ENCODE measurements at places on chromosomes 7 and 10. TPM values are rescaled to one million over a fixed set of nuclear protein-coding genes. Genes with fewer than 3 reads are reported as not detected.

GRCh38 chr10:110279407-110279986, 25.2 kb downstream of the SMNDC1 start:
- peak; percentile 29 for DNase-seq

DNA sequence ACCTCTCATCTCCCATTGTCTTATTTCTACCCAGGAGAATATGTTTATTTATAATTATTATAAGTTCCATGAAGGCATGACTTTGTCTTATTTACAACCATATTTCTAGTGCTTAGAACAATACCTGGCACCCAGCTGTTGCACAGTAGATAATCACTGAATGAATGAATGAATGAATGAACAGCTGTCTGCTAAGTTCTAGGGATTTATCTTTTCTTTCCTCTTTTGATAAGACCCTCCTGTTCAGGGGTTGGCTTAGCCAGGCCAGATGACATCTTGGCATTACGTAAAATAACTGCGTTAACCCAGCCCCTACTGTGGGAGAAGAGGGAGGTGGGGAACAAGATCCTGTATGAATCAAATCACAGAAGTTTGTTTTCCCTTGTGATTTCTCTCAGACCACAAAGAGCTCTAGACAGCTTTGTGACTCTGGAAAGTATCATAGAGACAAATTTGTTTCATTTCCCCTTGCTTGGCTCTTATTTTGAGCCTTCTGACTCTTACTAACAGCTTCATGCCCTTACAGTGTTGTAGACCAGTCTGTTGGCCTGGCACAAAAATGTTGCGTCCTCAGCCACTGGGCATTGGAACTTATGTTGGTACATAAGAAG, 8.4 kb downstream of the ZNF862 start:
- DNase-seq, result no peak

GRCh38 chr7:107961405-107961804, 41.6 kb downstream of the LAMB1 start:
- no peak for DNase-seq

DNA sequence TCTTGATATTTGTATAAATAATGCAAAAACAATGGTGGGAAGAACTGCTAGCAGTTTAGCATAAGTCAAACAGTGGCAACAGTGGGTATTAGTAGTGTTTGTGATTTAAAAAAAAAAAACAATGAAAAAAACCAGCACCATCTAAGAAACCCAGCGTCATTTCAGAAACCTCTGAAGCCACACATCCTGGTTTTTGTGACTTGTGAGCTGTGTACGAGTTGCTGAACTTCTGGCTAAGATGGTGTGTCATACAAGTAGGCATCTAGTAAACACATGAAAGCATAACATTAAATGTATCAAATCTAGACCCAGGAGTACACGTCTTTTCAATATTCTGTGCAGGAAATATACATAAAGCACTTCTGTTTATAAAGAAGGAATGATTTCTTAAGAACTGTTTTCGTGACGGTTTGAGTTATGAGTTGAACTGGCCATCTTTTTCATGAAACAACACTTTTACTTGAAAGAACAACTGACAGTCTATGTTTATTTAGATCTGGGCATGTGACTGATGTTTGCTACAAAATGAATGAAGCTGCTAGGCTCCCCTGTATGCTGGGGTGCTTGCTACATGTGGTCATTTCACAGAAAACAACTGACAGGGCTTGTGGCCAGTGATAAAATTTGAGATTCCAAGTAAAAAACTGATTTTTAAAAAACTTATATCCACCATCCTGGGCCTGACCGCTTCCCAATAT, 143.5 kb downstream of the PIP4K2A start:
- DNase-seq, result peak; percentile 65

GRCh38 chr10:132904814-132905649, 37.3 kb downstream of the CFAP46 start:
- DNase-seq, result peak; percentile 62

- DNase-seq, result no peak
These were observed 26.5 kb downstream of the VWA2 start for GRCh38 chr10:114265392-114266053.

DNA sequence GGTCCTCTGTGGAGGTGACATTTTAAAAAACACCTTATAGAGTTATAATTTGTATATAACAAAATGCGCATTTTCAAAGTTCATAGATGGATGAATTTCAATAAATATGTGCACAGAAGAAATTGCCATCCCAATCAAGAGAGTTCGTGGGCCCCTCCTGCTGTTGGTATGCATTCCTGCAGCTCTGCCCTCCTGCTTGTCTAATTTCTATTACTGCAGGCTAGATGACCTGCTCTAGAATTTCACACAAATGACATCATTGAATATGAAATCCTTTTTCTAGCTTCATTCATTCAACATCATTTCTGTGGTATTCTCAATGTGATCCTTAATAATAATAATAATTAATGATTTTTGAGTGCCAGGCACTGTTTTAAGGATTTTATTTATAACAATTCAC, 348.2 kb downstream of the SDK1 start:
- no peak for DNase-seq

GRCh38 chr10:74882427-74882826, 56.0 kb downstream of the KAT6B start:
- no peak for DNase-seq

The NUDT13 gene
- total RNA-seq, result 0.60 TPM

- no peak for DNase-seq
These were observed 5.8 kb downstream of the DKK1 start for GRCh38 chr10:52319926-52320325.

The NUTM2A gene
- total RNA-seq, result 0.35 TPM
